ENCODE measurements at places on chromosomes 2 and 18.

DNA sequence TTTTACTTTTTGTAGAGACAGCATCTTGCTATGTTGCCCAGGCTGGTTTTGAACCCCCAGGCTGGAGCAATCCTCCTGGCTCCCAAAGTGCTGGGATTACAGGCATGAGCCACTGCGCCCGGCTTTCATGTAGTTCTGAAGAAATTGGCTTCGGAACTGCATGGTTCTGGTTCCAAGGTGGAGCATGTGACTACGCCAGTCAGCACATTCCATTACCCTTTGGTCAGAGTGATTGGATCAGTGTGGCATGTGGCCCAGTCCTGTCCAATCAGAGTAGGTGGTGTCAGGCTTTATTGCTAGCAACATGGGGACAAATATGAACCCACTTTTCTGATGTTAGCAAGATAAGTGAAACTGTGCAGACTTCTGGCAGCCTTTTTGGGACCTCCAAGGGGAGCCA lies 16.3 kb upstream of the ATOH8 start:
- no peak for DNase-seq

DNA sequence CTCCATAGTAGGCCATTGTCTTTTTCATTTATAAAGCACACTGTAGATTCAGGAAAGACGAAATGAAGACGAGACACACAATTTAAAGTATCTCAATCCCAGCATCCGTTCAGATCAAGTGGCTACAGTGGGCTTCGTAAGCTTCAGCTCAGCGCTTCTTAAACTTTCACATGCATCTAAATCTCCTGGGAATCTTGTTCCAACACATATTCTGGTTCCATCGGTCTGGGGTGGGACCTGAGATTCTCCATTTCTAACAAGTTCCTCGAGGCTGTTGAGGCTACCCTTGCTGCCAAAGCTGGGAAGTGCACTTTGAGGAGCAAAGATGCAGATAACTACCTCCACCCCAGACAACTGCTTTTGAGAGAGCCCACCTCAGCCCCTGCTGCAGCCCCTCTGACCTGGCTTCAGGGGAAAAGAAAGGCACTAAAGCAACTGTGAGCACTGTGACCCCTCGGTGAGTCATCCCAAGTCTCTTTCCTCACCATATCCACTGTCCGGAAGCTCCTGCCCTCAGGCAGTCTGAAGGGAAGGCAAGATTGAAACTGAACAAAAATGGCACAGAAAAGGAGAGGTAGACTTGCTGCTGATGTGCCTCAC lies 201.1 kb upstream of the FBXO11 start:
- no peak for DNase-seq

- DNase-seq, result no peak
Measured at GRCh38 chr2:67130531-67131256, 266.4 kb upstream of the ETAA1 start.

GRCh38 chr2:199446996-199447576 lies 10.7 kb downstream of the SATB2 start:
- no peak for DNase-seq

DNA sequence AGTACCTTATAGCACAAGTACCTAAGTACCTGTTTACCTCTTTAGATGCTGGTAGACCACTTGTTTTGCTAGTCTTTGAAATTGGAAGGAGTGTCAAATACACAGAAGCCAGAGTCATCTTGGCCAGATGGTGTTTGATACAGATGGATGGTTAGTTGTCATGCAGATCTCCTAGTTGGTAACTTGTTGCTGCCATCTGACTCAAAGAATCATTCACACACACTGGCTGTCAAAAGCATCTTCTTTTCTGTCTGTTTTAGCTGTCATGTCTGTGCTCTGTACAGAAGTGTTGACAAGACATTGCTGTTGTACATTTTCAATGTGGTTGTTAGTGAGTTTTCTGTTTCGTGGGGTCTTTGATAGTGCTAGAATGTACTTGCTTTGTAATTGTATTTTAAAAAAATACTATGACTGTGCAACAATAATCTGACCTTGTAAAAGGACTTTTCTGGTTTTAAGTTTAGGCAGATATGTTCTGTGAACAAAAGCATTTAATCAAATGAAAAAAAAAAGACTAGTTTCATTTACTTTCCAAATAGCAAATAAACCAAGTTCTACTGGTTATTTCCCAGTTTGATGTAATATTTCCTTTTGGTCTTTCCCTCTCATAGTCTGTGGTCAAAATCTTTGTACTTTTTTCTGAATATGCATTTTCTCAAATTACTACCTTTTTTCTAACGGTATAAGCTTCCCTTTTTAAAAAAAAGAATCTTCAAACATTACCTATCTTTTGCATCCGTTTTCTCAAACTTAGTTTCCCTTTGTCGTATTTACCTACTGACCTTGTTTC lies 39.9 kb downstream of the TANK start:
- no peak for DNase-seq

- DNase-seq, result no peak
Measured at GRCh38 chr18:62828091-62828640, 112.8 kb downstream of the PHLPP1 start.

GRCh38 chr18:66632756-66633155 lies 28.9 kb upstream of the CDH19 start:
- DNase-seq, result no peak

DNA sequence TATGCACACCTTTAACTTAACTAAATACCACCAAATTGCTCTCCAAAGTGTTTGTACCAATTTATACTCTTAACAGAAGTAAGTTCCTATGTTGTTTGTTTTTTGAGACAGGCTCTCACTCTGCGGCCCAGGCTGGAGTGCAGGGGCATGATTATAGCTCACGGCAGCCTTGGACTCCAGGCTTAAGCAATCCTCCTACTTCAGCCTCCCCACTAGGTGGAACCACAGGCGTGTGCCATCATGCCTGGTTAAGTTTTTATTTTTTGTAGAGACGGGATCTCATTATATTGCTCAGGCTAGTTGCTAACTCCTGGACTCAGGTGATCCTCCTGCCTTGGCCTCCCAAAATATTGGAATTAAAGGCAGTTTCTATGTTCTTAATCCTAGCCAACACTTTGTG lies 13.1 kb upstream of the NAB1 start:
- DNase-seq, result no peak

Measured in HuH-7 (cell line).